ENCODE measurements at places on chromosomes 2 and 18.

DNA sequence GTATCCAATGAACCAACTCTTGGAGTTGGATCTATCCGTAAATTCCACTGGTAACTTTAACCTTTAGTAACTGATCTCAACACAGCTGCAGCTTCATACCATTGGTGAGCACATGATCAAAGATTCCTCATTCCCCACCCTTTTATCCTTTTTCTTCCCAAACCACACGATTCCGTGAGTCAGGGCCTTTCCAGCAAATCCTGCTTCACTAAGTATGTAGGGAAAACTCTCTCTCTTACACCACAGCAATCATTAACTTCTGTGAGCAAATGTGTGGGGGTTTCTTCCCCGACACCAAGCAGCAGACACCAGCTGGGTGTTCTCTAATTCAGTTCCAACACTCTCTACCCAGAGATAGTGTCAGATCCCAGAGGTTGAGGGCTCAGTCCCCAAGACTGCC lies 23.5 kb downstream of the ELP2 start:
- no peak for DNase-seq

DNA sequence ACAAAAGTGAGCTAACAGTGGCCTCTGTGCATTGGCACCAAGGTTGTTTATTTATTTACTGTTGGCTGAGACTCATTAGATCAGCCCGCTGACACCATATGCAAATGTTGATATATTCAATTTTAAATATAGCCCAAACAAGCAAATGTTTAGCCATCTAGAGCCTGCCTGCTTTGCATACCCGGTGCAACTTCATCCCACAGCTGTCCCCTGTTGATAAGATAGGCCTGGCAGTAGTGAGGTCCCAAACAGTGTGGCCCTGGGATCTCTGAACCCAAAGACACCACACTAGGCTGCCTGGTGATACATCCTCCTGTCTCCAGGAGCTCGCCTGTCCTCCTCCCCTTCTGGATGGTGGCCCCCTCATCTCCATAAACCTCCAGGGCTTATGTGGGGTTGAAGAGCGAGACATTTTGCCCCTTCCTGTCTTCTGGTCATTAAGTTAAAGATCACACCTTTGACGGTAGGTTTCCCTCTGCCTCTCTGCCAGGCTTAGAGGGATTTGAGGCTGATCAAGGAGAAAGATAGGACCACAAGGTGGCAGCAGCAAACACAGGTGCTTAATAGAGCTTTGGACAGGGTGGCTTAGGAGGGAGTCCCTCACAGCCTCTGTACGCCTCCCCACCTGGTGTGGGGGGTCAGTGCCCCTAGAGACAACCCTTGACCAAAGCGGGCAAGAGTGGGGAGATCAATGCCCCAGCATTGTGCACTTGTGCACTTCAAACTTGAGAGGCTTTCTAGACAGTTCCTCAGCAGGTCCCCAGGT lies 23.7 kb upstream of the MYO5B start:
- DNase-seq, result peak; percentile 22

- no peak for DNase-seq
These were observed 62.7 kb upstream of the DOCK10 start for GRCh38 chr2:225104971-225105370.

DNA sequence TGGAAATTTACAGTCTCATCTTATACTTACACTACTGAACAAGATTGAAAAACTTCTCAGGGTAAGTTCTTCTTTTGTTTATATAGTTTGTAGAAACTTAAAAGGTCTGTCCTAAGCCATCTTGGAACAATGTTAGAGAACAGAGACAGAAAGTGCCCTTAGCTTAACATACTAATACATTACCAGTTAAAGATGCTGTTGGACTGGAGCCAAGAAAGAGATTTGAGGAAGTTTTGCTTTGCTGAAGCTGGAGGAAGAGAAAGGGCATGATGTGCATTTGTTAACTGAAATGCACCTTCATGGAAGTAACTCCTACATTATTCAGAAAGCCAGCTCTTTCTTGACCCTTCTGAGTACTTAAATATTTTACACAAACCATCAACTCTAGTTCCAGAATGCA lies 66.5 kb upstream of the TNFRSF11A start:
- no peak for DNase-seq

DNA sequence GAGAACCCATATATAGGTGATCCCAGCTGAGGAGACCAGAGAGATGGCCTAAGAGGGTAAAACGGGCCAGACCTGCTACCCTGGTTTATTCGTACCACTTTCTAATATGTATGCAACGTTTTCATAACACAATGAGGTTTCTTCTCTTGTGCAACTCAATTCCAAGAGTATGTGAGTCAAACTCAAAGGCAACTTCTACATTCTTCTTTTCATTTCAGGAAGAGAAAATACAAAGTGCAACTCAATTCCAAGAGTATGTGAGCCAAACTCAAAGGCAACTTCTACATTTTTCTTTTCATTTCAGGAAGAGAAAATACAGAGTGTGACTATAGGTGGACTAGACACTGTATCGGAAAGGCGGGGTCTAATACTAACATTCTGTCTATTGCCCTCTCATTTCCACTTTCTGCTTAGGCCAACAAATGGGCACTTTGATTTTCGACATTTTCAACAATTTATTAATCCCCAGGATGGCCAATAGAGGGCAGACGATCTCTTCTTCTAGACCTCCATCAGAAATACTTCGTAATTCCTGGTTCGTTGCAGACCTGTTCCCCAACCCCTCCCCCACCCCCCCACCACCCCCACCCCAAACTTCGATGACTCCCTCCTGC lies 3.7 kb upstream of the CRIM1 start:
- no peak for DNase-seq

Data from upper lobe of left lung (tissue), 6 donors.